Fibroblast of the aortic adventitia (primary cell): ENCODE measurements at places on chromosomes 3 and 15. TPM values are rescaled to one million over a fixed set of nuclear protein-coding genes. Genes with fewer than 3 reads are reported as not detected.

The CNTN3 gene
- total RNA-seq: 0.74 and 2.4 TPM in 2 replicates

The DLEC1 gene
- 0.09 and 0.25 TPM in 2 replicates for total RNA-seq

The SH3GL3 gene
- total RNA-seq: 0.09 and 2.1 TPM in 2 replicates

The TBC1D2B gene
- total RNA-seq: 28.9 and 51.5 TPM in 2 replicates

The DCLK3 gene
- total RNA-seq: 0.25 TPM in 1 of 2 replicates, not detected in the other

DNA sequence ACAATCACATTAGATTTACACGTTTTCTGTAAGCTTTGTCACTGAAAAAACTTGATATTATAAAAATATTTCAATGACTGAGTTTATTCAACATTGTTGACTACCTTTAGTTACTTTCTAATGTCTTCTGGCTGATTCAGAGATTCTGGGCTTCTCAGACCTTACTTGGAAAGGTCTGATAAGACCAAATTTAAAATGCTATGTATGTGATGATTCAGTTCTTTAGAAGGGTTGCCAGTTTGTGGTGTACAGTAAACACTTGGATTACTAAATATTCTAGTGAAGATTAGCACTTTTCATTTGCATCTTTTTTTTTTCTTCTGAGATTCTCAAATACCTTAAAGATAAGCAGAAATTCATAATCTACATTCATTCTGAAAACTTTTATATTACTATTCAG is 49.8 kb downstream of the SGO1 start:
- DNase-seq: peak; percentile 20

DNA sequence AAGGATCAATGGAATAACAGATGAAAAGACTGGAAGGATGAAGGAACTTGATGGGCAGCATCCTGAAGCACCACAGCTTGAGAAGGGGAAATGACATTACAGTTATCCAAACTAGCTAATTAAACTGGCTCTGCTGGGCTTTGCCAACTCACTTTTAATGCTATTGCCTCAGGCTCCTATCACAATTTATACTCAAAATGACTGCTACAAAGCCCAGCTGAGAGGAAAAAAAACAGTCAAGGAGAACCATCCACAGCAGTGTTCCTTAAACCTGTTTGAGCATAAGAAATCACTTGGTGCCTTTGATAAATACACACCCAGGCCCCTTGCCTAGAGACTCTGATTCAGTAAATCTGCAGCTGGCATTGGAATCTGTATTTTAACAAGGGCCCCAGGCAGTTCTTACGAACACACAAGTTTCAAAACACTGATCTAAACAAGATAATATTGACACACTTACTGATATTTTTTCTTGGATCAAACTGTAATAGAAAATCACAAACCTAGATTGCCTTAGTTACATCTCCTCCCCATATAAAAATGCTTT is 85.8 kb downstream of the MB21D2 start:
- DNase-seq: no peak

DNA sequence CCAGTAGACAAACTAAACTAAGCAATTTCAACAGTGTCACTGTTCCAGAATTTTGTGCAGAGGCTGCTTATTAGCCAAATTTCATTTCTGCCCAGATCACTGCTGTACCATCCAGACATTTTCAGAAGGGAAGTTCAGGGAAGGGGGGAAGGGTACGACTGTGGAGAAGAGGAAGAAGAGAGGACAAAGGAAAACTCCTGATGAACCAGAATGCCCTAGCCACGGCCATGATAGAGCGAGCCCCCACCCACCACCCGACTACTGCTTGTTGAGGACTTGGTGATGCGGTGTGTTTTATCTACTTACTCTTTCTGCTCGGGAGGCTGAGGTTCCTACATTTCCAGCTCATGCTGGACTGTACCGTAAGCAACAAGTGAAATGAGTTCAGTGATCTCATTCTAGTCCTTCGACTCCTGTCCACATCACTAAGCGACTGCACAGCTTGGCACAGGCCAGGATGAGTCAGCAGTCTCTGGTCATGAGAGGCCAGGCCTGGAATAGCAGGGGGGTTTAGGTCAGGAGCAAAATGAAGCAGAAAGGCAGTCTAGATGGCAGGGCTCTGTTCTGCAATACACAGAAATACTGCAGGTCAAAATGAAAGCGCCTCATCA is 330.8 kb downstream of the TIGIT start:
- DNase-seq: peak; percentile 98

DNA sequence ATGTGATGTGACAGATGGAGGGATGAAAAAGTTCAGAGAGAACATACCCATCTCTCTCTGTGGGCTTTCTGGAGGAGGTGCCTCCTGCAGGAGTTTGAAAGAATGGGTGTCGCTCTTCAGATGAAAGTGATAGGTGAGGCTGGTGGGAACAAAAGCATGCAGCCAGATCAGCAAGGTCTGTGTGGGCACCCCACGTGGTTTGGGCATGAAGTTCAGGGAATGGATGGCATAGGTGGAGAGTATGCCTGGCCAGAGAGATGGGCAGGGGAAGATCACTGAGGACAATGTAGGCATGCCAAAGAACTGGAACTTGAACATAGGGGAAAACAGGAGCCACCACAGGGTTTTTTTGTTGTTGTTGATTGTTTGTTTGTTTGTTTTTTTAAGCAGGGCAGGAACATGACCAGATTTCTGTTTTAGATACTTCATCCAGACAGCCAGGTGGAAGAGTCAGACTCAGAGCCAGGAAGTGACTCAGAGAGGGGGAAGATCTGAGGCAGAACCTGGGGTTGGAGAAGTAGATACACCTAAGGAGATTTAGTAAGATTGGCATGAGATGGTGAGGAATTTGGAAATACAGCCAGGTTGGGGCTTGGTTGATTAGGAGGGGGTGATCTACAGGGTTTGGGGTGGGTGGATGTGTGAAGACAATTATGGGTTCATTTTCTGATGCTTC is 64.8 kb upstream of the CLSTN2 start:
- DNase-seq: no peak

DNA sequence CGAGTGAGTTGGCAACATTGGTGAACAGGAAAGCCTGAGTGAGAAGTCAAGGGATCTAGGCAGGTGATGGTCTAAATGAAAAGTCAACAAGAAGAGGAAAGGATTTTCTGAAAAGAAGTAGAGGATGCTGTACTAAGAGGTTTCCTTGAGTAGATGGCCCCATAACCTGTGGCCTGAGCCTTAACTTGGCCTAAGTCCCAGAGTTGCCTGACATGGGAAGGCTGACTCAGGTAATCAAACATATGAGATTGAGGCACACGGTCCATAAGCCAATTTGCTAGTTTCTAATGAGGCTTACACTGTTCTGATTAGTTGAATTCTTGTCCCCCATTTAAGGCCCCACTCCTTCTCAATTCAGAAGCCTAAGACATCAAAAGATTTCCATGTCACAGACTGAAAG is 262.5 kb upstream of the LMCD1 start:
- DNase-seq: no peak

DNA sequence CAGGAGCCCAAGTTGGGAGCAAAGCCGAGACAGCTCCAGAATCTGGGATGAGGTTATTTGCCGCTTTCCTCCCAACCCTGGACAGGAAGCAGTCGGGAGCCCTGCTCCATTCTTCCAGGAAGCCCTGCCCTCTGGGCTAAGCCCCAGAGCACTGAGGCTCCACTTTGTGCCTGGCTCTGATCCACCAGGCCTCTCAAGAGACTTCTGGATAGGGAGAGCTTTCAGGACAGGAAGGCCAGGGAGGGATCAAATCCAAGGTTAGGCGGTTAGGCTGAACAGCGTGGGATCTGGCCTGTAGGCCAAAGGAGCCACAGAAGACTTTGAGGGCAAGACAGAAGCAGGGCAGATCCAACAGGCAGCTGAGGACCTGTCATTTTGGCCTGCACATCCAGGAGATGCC is 835 bp downstream of the STOML1 start:
- DNase-seq: peak; percentile 93

DNA sequence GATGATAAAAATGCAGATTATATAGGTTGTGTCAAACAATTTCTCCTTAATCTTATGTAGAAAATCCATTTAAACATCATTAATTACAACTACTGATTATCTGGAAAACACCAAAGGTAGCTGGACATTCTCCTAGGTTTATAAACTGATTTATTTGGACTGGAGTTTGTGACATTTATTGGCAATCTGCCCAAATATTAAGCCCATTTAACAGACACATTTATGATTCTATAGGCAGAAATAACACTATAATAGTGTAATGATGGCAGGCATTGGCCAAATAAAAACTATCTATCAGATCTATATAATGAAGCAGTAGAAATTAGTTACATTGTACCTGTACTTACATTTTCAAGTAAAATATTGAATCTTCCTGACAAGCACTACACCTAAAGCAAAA is 117.8 kb downstream of the TFDP2 start:
- no peak for DNase-seq

DNA sequence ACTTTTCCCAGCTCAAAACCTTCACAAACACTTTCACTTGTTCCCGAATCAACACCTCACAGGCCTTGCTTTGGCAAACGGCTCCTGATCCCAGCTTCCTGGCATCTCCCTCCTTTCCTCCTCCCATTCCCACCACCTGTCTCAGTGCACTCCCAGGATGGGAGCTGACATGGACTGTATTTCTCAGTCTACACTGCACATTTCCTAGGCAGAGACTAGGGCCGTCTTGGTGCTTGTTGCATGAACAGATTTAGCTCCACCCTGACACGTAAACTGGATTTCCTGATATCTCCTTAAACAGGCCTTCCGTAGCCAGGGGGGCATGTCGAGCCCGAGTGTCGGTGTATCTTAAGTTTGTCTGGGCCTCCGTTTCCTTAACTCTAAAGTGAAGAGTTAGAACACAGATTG is 790 bp upstream of the WHAMM start:
- no peak for DNase-seq

GRCh38 chr15:69074843-69075224 is 60.3 kb downstream of the NOX5 start:
- DNase-seq: no peak

DNA sequence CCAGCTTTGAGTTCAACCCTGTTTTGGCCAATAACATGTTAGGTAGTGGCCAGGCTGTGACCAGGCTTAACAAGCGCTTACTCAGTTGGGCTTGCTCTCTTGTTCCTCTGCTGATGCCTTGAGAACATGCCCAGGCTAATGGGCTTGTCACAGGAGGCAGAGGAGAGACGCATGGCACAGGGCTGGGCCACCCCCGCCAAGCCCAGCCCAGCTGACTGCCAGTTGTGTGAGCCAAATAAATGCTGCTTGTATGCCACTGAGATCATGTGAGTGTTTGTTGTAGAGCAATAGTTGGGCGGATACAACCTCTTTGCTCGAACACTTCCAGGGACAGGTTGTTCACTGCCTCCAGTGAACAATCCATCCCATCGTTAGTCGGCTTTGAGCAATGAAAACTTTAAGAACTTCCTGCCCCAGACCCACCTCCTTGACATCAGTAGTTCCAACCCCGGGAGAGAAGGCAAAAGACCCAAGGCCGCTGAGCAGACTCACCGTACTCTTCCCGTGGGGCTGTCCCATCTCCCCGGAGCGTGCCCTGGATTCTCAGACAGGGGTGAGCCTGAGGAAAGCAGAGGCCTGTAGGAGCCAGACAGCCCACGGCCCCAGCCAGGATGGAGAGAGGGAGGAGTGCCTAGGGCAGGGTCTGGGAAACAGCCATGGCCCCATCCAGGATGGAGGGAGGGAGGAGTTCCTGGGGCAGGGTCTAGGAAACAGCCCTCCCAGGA is 4.1 kb downstream of the PLA2G4F start:
- peak; percentile 16 for DNase-seq
